ENCODE measurements at places on chromosomes 5 and 9.

DNA sequence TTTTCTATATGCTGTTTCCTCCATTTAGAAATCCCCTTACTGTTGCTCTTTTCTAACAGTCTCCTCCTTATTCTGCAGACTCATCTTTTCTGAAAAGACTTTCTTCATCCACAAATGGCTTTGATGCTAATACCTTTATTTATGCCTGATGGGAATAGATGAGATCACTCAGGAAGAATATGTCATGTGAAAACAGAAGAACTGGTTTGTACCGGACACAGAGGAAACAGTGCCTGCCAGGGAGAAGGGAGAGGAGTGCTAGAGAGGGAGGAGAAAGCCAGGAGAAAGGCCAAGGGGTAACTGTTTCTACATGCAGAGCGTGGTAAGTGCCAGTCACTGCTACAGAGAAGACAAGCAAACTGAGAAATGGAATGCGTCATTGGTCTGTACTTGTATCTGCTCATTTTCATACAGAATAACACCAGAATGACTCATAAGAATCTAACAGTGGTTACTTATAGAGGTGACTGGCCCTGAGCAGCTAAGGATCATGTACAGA, 45.9 kb upstream of the PJA2 start:
- no peak for DNase-seq

DNA sequence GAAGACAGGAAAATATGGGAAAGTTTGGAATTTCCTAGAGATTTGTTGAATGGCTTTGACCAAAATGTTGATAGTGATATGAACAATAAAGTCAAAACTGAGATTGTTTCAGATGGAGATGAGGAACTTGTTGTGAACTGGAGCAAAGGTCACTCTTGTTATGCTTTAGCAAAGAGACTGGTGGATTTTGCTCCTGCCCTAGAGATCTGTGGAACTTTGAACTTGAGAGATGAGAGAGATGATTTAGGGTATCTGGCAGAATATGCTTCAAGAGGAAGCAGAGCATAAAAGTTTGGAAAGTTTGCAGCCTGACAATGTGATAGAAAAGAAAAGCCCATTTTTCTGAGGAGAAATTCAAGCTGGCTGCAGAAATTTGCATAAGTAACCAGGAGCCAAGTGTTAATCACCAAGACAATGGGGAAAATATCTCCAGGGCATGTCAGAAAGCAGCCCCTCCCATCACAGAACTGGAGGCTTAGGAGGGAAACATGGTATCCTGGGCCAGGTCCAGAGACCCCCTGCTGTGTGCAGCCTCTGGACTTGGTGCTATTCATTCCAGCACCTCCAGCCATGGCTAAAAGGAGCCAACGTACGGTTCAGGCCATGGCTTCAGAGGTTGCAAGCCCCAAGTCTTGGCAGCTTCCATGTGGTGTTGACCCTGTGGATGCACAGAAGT, 114.3 kb upstream of the STARD4 start:
- no peak for DNase-seq

DNA sequence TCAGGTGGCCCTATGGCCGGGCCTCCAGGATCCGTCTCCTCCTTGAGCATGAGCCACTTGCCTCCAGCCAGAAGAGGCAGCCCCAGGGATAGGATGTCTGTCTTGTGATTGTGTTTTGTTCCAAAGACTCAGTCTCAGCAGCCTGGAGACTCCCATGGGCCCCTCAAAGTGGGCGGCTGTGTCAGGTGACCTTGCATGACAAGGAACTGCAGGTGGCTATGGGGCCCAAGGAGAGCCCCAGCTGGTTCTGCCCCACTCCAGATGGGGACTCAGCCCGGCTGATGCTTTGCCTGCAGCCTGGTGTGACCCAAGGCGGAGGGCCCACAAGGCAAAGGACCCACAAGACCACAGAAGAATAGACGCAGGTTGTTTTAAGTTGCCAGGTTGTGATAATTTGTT, 284.3 kb upstream of the IRX4 start:
- DNase-seq = no peak

- DNase-seq = no peak
These were observed 17.4 kb downstream of the ANKS6 start for GRCh38 chr9:98778711-98779530.

DNA sequence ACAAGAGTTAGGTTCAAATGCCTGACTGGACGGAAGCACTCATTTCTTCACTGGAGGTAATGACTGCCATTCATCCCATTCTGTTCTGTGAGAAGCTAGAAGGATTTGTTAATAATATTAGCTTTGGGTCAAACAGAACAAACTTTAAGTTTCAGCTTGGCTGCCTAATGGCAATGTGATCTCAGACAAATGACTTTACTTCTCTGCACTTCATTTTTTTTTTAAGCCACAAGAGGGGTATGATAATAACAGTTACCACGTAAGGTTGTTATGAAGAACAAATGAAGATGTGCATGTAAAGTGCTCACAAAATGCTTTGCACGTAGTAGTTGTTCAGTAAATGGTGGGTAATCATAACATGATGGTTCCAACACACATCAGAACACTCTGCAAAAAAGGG, 199.4 kb downstream of the PAPPA start:
- no peak for DNase-seq

- no peak for DNase-seq
These were observed 50.3 kb downstream of the GNAQ start for GRCh38 chr9:77981332-77981731.

DNA sequence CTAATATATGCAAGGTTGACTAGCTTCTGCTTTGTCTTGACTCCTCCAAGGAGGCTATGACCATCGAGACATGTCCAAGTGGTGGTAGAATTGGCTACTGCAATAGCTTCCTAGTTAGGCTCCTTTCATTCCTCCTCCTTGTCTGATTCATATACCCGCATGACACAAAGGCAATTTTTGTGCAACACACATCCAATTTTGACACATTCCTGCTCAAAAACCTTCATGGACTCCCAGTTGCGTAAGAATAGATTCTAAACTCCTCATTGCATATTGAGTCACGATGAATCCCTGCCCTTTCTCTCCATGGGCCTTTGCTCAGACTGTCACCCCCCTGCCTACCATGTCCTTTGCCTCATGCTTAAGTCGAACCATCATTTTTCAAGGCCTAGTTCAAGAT, 344.5 kb downstream of the ACTL7B start:
- no peak for DNase-seq

GRCh38 chr9:95572381-95573151, 55.8 kb upstream of the PTCH1 start:
- DNase-seq = no peak

DNA sequence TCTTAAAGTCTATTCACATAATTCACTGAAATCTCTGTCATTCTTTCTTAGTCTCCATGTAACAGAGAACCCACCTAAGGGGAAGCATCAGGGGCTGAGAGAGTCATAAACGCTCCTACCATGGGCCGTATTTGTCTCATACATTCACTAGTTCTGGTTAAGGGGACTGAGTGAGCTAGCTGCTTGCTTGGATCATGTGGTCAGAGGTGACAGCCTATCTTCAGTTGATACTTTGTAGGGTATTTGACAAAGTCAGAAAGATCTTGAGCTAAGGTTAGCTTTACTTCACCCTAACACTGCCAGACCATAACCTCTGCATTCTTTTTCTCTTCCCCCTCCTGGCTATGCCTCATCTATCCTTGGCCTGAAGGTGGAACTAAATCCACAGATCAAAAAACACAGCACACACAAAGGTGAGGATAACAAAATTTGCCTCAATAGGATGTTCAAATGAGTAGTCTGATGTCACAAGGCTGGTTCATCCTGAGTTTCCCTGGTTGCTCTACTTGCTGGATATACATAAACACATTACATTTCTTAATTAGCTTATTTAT, 66.5 kb downstream of the MARCHF3 start:
- no peak for DNase-seq

- DNase-seq = no peak
These were observed 465.4 kb downstream of the RASEF start for GRCh38 chr9:82597241-82598203.

- peak; percentile 33 for DNase-seq
These were observed 580.8 kb downstream of the CCDC171 start for GRCh38 chr9:16133556-16134227.

DNA sequence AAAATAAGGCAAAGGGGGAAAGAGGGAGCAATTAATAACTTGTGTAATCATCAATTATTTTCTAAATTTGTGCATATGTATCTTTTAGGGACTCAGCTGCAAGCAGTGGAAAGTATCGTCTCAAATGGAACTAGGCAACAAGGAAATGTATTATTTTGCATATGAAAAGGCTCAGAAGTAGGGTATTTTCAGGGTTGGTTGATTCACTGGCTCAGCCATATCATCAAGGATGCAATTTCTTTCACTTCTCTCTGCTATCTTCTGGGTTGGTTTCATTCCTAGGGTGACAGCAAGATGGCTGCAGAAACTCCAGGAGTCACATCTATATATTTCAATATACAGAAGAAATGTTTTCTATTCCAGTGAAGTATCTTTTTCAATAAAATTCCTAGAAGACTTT, 509.8 kb downstream of the DMAC1 start:
- no peak for DNase-seq

DNA sequence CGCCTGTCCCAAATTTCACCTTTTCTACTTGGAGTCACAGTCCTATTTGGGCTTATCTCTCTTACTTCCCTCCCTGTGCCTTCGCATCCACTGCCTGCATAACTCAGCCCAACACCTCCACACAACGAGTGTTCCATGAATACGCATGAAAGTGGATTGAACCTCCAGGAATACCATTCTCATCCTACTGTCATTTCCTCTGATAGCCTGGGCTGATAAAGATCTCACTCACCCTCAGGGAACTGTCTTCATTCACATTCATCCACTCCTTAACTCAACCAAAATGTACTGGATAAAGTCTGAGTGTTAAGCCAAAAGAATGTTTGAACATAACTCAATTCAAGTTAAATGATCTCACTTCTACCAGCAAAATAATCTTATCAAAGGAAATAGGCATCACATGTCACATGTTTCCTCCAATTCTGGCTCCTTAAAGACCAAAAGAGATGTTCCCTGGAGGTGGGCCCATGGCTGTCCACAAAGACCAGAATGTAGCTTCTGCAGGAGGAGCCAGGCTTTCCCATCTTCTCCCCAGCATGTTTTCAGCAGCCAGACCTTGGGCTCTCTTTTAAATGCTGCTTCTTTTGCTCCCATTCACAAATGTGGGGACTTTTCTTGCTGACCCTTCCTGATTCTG, 28.4 kb upstream of the TRIO start:
- DNase-seq = no peak

DNA sequence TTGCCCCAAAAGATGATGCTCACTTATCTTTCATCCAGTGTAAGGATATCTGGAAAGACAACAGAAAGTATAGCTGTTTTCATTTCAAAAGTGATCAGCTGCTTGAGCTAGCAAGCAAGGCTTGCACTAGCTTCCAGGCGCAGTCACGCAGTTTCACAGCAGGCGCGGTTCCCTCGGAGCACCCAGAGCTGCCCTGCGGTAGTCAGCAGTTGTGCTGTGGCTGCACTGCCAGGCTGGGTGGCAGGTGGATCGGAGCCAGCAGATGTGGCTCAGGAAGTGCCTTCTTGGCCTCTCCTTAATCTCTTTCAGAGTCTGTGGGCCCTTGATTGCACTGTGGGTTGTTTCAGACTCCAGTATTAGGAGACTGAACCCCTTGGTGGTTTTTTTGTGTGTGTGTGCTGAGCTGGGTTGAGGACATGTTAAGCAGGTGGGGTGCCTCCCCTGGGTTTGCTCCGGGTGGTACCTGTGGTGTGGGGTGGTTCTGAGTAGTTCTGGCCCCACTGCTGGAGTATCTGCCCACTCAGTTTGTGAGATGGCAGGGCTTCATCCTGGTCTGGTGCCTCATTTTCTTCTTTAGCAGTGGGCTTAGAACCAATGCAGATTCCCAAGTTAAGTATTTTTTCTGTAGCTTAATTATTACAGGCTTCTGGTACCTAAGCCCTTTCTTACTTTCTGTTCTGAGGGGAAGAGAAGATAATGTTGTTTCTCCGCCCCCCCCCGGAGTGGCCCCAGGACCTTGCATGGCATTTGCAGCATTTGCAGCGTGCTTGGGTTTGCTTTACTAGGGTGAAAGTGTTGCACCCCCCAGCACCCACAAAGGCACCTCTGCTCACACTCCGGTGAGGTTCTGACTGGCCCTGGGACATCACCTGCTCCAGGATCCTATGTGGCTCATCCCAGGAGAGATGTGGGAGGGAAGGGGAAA, 16.4 kb downstream of the TENT4A start:
- peak; percentile 45 for DNase-seq

- DNase-seq = no peak
These were observed 96.6 kb downstream of the GALNT10 start for GRCh38 chr5:154287136-154287535.

DNA sequence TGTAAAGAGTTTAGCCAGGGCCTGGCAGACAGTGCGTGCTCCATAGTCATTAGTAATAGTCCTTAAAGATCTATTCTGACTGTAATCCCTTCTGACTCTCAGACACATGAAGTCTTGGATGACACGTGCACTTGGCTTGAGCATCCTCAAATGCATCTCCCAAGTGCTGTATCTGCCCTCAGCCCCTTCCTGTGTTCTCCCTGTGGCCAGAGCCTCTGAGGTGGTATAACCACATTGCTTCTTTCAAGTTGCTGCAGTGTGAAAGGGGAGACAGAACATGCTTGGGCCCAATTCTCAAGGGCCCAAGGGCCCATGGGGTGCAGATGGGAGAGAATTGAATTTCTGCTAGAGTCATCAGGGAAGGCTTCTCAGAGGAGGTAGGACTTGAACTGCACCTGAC, 30.1 kb upstream of the HAND1 start:
- no peak for DNase-seq

GRCh38 chr5:108257996-108258395, 123.9 kb downstream of the FBXL17 start:
- no peak for DNase-seq

DNA sequence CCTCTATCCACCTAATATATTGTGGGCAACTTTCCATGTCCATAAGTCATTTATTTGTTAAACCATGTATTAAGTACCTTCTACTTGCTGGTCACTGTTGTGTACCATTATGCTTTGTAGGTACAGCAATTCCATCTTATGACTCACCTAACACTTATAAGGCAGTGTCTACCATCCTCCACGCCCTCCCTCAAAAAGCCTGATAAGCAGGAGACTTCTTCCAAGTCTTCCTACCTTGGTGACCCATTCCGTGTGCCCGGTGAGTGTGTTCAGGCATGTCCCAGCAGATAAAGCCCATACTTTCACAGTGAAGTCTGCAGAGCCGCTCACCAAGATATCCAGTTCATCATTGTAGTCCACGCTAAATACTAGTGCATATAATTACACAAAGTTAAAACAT, 17.4 kb downstream of the FBXW2 start:
- no peak for DNase-seq

DNA sequence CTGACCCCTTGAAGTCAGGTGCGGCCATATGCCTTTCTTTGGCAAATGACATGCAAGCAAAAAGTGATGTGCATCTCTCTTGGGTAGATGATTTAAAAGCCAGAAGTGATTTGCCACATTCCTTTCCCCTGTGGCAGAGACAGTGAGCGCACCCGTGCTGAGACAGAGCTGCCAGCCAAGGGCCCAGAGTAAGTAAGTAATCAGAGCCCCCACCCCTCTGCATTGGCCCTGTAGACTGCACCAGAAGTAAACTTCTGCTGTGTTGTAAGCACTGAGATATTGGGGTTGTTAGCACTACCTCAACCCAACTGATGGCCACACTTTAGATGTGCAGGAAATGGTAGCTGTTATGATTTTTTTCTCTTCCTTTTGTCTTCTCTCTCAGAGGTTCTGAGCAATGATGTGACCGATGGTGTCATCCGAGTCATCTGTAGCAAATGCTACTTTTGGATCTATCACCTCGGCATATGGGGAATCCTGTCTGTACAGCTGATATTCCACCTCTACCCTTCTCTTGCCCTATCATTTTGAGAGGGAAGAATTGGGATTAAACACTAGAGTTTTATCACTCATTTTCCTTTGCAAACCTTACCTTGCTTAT, 58.0 kb downstream of the DOCK2 start:
- no peak for DNase-seq
